ENCODE measurements at places on chromosomes 1 and 21.

DNA sequence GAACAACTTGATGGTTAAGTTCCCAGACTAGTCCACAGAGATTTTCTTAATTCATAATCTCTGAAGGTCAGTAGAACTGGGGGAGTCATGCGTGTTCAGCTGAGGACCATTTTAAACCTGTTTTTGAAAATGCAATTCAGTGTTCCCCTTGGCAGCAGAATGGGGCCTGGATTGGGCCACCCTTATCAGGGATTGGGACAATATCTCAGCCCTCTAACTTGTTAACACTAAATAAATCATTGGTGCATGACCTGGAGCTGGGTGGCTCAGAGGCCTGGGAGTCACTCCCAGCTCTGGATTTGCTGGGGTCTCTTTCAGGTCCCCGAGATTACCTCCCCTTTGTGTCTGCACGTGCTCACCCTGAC, 55.3 kb downstream of the MRPS6 start:
- DNase-seq, result no peak

DNA sequence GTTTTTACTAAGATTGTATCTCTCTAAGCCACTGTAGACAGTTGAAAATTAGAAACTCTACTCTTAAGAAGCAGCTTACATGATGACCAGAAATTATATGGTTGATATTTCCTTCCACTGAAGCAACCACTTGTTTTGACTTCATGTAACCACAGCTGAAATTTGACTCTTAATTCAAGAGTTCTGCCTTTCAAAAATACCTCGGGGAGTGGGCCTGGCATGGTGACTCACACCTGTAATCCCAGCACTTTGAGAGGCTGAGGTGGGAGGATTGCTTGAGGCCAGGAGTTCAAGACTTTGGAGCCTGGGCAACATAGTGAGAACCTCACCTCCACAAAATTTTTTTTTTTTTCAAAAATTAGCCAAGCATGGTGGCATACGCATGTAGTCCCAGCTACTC, 4.3 kb downstream of the AMPD1 start:
- no peak for DNase-seq

GRCh38 chr1:204128464-204128963, 23.3 kb downstream of the ETNK2 start:
- DNase-seq, result no peak

- no peak for DNase-seq
These were observed 884.8 kb upstream of the B3GALT2 start for GRCh38 chr1:194071205-194071604.

DNA sequence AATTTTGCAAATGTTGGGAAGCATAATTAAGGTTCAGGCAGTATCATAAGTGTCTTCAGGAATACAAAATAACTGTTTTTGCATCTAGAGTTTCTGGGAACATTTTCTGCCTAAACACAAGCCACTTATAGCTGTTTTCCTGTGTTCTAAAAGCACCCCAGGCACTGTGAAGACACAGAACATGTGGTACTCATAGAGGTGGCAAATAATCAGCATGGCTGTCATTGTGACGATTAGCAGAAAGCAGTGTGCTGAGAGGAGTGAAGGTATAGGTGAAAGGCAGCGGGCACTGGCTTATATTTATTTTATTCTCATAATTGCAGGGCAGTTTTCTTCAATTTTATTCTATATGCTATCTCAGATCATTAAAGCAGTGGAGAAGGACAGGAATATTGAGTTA, 119.6 kb downstream of the LRRC53 start:
- no peak for DNase-seq

DNA sequence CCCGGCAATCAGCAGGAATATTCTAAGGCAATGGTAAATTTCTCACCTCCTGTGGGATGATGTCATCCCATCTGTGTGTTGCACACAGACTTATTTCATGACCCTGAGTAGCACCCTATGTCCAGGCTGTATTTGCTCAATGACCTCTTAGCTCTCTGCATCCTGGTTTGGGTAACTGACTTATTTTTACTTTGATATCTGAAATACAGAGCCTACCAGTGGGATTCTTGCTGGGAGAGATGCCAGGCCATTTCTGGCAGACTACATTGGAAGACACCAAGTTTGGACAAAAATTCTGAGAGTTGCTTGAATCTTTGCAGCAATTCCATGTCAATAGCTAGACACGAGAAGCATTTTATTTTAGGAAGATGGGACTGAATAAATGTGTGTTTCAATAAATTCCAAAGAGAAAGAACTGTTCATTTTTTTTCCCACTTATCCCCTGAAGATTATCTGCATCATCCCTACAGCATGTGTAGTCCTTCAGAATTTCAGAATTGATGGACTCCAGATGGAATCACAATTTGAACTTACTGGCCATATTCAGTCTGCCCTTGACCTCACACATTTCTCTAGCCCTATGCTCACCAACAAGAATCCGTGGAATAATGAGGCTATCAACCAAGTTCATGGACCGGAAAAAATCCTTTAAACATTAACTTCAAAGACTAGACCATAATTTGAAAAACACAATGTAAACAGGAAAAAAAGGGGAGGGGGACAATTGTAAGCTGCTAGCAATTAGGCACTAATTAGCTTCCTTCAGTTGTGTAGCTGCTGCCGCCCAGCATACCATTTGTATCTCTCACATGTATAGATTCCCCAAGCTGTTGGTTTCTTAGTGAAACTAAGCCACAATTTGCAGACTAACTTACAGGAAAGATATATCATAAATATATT, 226.5 kb downstream of the HMCN1 start:
- DNase-seq, result no peak

DNA sequence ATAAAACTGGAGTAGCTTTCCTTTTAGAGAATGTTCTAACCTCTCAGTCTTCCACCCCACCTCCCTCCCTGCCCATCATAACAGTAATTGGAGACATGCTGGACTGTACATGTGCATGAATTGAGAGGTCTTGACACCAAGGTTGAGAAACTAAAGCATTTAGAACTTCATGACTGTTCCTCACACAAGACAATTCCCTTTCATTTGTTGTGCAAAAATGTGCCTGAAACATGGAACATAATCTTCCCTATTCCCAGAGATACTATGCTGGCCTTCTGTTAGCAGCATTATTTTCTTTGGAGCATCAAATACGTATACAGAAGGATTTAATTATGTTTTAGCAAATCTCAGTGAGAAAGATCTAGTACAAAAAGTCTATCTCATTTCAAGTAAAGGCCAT, 97.5 kb upstream of the KCNE2 start:
- DNase-seq, result no peak

All from iPS DF 19.7 (cell line).